Right renal cortex interstitium (tissue), 3 donors: ENCODE measurements at places on chromosomes 13 and 19. TPM values are rescaled to one million over a fixed set of nuclear protein-coding genes. Genes with fewer than 3 reads are reported as not detected.
A peak's percentile ranks its signal among the peaks of the same experiment; 100 is the strongest.

GRCh38 chr19:30634996-30635975 lies 263.1 kb downstream of the ZNF536 start:
- DNase-seq = no peak

GRCh38 chr13:41352935-41353840 lies 42.1 kb downstream of the NAA16 start:
- peak; percentile 43 for DNase-seq

- DNase-seq = no peak
Measured at GRCh38 chr13:111908981-111909380, 158.0 kb upstream of the SOX1 start.

ERF gene
- polyA plus RNA-seq = 63.8 TPM

DNA sequence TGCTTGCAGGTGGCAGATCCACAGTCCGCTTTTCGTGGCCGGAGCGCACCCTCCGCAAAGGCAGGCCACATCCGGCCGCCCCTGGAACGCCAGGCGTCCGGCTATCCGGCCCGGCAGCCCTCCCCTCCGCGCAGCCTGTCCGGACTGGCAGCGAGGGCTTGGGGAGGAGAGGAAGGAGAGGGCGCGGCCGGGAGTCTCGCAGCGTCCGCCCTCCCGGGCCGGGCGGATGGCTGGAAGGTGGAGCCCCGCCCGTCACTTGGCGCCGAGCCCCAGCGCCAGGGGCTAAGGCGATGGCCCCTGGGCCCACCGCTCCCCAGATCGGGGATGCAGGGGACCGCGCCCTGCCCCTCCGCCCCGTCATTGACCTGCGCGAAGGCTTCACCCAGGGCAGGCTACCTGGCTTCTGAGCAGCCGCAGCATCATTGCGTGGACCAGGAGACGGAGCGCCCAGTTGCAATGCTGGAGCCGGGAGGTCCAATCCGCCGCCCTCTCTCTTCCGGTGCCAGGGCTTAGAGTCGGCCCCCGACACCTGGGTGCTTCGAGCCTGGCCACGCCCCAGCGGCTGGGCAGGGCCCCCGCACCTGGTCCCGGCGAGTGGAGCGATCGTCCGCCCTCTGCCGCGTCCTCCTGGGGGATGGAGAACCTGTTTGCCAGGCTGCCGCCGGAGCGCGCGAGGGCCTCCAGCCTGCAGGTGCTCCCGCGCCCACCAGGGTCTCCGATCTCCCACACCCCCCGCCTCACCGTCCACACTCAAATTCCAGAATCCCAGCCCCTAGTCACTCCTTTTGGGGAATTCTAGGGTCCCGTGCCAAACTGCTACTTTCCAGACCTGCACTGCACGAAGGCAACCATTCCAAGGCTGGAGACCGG lies at the start of gene FUT1:
FUT1 (minus strand) TSS at position 146 of the 870 bp plus-strand sequence. CDS start 1,360 bp downstream, outside the sequence.
- no peak for DNase-seq

DNA sequence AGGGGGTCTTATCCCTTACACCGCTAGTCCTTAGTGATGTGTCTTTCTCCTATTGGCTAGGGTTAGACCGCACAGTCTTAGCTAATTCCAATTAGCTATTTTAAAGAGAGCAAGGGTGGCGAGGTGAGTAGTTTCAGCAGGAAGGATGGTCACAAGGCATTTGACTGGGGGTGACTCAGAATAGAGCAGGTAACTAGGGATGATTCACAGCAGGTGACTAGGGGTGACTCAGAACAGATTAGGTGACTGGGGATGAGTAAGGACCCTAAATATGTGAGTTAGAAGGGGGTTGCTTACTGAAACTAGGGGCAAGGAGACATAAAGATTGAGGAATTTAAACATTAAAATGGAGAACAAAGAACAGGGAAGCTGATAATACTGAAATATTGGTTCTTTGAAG lies 64.3 kb downstream of the ZNF66 start:
- DNase-seq = no peak

DNA sequence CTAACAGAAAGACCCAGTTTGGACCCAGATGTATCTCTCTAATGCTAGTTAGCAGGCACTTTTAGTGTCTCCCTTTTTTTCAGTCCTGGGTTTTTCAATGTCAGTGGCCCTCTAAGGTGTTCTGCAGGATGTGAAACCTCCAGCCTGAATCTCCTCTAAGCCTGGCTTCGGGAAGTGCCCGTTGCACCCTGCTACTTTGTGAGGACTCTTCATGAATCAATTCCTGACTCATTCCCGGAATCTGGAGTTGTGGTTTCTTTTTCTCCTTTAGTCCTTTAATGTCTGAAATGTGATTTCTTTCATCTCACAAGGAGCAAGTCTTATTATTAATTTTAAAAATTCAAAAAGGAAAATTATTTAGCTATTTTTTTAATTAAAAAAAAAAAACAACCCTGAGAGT lies 116.0 kb downstream of the ZNF536 start:
- DNase-seq = no peak

- no peak for DNase-seq
Measured at GRCh38 chr19:8111376-8111775, 38.0 kb downstream of the FBN3 start.

DNA sequence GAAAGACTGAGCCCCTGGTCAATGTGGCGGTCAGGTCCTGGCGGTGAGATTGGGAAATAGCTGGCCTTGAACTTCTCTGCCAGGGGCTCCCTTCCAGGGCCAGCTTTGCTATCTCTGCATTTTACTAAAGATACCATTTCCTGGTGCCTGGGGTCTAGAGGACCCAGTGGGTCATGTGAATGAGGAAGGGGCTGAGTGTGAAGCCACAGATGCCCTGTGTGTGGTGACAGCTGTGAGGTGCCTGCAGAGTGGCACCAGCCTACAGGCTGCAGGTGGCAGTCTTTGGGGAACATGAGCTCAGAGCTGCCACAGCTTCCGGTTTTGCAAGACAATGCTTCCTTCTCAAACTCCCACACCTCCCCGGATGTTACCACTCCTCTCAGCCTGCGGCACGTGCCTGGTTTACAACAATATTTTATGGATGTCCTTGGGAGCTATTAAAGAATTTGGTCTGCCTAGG lies 5.2 kb upstream of the MLNR start:
- no peak for DNase-seq

FRY gene
- 59.8 TPM for polyA plus RNA-seq

DNA sequence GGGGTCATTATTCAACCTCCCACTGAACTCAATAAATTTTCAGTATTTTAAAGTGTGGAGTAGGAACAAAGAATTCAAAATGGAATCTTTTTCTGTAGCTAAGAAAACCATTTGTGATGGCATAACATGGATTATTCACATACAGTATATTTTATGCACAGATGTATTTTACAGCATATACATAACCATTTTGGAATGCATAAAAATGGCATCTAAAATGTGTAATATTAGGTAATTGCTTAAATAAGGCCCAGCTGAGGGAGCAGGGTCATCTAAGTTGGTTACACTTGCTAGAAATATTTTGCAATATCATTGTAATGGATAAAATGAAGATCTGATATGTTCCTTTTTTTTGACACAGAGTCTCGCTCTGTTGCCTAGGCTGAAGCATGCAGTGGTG lies 146.9 kb downstream of the LMO7 start:
- no peak for DNase-seq

DNA sequence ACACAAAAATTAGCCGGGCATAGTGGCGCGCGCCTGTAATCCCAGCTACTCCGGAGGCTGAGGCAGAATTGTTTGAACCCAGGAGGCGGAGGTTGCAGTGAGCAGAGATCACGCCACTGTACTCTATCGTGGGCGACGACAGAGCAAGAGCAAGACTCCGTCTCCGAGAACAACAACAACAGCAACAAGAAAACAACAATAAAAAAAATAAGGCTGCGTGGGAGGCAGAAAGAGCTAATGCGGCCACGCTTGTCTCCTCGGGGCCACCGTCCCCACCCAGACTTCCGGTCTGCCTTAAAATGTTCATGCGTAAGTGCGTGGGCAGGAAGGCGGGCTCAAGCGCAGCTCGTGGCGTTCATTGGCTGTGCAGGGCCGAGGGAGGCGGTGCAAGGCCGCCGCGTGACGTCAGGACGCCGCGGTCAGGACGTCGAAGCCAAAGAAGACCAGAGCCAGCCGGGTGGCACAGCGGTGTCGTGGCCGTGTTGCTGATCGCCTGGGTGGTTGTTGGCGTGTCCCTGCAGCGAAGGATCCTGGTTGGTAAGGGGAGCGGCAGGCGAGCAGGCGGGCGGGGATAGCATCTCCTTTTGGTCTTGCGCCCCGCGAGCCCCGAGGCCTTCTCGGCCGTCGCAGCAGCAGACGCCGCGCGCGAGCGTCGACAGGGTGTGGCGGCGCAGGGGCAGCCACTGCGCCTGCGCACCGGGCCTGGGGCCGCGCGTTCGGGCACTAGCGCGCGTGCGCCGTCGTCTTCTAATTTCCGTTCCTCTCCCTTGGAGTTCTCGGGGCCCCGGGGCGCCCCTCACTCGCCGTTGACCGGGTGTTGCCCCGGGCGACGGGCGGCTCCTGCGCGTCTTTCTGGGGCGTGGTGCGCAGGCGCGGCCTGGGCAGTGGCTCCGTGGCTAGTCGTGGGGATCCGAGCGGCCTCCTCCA lies at the start of gene LENG8:
LENG8 (plus strand) TSS at position 426 of the 927 bp plus-strand sequence. CDS start 2,146 bp downstream, outside the sequence.
- peak; percentile 96 for DNase-seq

SIGLEC10 gene
- polyA plus RNA-seq = 1.1 TPM

CBLC gene
- polyA plus RNA-seq = 3.8 TPM

DNA sequence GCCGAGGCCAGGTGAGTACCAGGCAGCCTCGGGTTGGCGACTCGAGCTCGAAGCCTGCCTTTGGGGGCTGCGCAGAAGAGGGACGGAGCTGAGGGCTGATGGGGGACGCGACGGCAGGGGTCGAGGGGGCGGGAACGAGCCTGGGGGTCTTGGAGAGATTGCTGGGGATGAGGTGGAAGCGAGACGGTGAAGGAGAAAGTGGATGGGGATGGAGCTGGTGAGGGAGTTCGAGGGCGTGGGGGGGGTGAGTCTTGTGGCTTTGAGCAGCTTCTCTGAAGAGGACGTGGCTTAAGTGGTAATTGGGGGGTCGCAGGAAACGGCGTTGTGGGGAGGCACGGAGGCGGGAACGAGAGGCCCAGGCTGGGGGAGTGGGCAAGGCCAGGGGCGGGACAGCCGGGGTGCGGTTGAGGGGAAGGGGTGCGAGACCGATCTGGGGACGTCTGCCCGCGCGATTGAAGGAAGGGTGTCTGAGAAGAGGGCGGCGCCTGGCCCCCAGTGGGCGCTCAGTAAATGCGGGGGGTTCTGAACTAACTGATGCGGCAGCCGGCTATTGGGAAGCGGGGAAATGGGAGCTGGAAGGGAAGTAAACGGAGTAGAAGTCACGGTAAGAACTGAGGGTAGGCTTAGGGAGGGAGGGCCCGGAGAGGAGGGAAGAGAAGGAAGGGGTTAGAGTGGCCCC lies 426 bp downstream of the MYO9B start:
- no peak for DNase-seq

DNA sequence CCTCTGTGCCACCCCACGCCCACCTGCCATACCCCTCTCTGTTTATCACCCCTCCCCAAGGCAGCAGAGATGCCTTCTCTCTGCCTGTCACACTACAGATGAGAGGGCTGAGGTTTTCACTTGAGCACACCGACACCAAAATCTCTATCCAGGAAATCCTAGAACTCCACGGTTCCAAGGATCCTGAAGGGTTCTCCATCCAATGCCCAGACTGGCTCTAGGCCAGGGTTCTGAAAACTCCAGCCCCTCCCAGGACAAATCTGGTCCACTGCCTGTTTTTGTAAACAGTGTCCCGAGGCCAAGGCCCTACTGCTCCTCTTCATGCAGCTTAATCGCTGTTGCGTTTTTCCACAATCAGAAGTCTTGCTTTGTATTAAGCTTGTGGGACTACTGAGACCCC lies 20.1 kb downstream of the TLE2 start:
- DNase-seq = no peak

KLK5 gene
- 1.6 TPM for polyA plus RNA-seq

DNA sequence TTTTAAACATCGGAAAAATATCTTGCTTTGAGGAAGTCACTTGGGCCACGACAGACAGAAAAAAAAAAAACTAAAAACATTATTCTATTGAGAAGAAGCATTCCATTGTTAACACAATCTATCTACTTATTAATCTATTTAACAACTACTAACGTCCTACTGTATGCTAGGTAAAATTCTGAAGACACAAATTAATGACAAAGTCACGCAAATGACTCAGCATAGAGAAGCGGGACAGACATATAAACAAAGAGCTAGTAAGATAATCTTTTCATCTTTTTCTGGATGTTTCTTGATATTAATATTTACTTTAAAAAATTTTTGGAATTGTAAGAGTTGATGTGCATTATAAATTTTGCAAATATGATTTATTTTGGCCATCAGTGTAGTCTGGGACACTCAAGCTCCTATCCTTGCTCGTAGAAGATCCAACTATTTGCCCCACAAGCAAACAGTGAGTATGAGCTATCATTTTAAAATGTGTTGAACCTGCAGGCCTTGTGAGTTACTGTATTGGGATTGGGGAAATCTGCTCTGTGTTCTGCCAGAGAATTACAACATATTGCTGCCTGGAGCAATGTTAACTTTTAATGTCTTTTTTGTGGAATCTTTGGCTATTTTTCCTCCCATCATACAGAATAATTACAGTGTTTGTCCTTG lies 109.1 kb downstream of the PCDH9 start:
- DNase-seq = no peak

GRCh38 chr13:102045731-102046130 lies 356.1 kb downstream of the FGF14 start:
- DNase-seq = no peak

- no peak for DNase-seq
Measured at GRCh38 chr13:75092143-75092542, 389.8 kb downstream of the TBC1D4 start.

CD209 gene
- polyA plus RNA-seq = 1.4 TPM

DNA sequence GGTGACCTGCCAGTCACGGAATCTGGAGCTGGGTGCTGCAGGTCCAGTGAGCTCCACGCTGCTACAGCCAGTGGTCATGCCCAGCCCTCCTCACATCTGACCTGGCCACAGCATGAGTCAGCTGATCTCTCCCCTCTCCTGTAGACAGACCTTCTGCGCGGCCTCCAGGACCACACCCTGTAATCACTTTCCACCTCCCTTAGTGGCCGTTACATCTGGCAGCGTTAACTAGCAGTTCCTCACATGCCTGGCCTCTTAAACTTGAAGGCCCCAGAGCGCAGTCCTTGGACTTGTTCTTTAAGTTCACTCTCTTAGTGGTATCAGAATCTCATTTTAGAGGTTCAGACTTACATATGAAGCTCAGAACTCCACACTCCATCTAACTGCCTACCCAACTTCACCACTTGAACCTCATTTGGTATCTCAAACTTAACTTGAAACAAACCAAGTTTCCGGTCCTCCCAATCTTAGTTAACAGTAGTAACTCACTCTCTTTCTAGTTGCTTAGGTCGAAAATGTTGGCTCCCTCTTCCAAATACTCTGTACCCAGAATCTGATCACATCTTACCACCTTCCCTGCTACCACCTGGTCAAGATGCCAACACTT lies 22.7 kb downstream of the MIPEP start:
- DNase-seq = no peak

DNA sequence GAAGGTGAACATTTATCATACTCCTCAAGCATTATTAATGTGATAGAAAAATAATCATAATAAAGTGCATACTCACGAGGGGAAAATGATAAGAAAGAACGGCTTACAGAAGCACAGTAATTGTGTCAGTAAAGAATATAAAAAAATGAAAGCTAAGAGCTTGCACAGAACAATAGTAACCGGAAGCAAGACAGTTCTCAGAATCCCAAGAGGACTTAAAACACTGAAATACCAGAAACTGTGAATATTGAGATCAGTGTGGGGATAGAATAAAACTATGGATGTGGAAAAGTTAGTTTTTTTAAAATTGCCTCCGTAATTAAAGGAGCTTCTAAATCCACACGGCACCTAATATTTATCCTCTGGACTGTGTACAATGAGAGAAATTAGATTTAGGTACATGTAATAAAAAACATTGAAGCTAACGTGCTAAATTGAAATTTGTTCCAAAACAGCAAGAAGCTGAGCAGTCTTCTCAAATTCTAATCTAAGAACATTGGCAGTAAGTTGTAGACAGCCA lies 482.7 kb downstream of the SLITRK6 start:
- DNase-seq = no peak
